ENCODE measurements at places on chromosomes 11 and 22. TPM values are rescaled to one million over a fixed set of nuclear protein-coding genes. Genes with fewer than 3 reads are reported as not detected.

PRDM11 gene
- polyA plus RNA-seq = 2.5 TPM

PGA4 gene
- polyA plus RNA-seq = not detected

PARVG gene
- polyA plus RNA-seq = 39.1 TPM

STK33 gene
- 6.0 TPM for polyA plus RNA-seq

KDELR3 gene
- 0.45 TPM for polyA plus RNA-seq

MUC5AC gene
- not detected for polyA plus RNA-seq

CEP57 gene
- 23.7 TPM for polyA plus RNA-seq

C22orf42 gene
- polyA plus RNA-seq = not detected

P2RY2 gene
- not detected for polyA plus RNA-seq

KBTBD3 gene
- polyA plus RNA-seq = 117 TPM

CD3D gene
- polyA plus RNA-seq = not detected

PARVA gene
- polyA plus RNA-seq = 14.0 TPM

RTCB gene
- polyA plus RNA-seq = 56.1 TPM

GSTT2B gene
- polyA plus RNA-seq = 5.1 TPM

FTH1 gene
- polyA plus RNA-seq = 245 TPM

ANO3 gene
- polyA plus RNA-seq = 6.2 TPM
